Keratinocyte (primary cell): ENCODE measurements at places on chromosomes 12 and 14.

DNA sequence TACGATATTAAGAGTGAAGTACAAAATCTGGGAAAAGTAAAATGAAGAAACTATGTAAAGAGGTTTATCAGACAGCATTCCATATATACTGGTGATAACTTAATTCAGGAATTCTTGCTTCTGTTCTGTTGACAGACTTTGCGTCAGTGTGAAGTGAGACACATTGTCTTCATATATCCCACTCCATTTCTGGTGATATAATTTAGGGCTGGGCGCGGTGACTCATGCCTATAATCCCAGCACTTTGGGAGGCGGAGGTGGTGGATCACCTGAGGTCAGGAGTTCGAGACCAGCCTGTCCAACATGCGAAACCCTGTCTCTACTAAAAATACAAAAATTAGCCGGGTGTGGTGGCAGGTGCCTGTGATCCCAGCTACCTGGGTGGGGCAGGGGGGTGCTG, 20.3 kb upstream of the RAD52 start:
- DNase-seq = no peak

- no peak for DNase-seq
These were observed 8.6 kb upstream of the OAS2 start for GRCh38 chr12:112969547-112970306.

DNA sequence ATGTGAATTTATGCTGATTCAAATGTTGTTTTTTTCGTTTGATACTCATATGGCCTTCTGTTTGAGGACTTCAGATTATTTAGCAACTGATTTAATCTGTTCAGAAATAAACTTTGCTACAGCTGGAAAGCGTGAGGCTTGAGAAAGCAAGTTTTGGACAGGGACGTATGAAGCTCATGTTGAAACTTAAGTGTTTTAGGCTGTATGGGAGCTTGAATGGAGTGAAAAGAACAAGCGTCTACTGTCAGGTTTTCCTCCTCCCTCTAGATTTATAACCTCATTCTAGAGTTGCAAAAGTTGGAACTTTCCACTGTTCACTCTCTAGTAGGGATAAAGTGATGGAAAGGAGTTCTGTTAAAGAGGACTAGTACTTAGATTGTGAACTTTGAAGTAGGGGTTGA, 1.0 kb downstream of the PRPF39 start:
- no peak for DNase-seq

DNA sequence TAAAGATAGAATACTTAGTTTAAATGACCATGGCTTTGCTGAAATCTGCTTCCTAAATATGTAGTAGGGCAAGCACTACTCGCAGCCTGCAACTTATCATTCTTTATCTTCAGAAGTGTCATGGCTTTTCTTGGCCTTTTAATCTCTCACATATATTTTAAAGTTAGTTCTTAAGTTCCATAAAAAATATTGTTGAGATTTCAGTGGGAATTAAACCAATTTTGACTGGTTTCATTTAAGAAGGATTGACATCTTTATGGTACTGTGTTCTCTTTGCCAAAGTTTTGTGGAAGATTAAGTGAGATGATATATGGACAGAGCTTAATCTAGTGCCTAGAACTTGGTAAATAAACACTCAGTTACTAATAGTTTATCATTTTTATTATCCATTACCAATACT, 56.7 kb downstream of the KIAA0586 start:
- no peak for DNase-seq

DNA sequence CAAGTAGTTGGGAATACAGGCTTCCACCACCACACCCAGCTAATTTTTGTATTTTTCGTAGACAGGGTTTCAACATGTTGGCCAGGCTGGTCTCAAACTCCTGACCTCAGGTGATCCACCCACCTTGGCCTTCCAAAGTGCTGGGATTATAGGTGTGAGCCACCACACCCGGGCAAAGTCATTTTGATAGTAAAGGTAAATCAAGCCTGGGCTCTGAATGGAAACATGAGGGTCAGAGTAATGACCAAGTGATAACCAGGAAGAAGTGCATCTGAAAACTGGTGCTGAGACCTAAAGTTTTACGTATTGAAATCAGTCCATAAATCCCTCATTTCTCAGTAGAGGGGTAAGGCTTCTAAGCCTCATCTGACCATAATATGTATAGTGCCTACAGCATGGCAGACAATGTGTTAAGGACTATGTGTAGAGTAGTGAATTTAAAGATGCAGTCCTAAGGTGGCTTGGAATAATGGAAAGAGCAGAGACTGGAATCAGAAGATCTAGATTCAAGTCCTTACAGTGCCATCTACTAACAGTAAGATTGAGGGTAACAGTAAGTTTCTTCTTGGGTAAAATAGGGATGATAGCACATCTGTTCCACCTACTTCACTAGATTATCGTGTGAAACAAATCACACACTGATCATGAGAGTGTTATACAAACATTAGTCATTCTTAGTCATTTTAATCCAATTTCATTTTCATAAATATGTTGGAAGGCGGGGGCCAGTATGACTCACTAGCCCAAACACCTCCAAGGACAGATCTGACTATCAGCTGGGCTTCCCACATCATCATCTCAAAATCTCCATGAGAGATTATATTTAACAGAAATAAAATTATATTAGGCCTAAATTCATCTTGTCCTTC, 11.2 kb downstream of the MAP4K5 start:
- peak; percentile 57 for DNase-seq

DNA sequence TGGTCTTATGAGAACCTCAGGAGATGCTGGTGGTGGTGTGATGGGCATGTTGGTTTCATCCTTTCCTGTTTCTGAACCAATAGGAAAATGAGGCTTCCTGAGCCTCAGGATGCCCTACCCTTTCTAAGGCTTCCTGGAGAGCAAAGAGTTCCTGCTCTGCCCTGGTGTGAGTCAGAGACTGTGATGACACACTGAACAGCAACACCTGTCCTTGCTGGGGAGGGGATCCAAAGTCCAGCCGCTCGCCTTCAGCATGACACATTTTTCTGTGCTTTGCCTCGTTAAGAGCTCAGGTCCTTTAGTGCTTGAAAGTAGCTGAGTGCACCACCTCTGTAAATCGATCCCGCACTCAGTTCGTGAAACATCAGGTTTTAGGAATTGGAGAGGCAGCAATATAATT, 116.0 kb downstream of the CACNA1C start:
- no peak for DNase-seq

DNA sequence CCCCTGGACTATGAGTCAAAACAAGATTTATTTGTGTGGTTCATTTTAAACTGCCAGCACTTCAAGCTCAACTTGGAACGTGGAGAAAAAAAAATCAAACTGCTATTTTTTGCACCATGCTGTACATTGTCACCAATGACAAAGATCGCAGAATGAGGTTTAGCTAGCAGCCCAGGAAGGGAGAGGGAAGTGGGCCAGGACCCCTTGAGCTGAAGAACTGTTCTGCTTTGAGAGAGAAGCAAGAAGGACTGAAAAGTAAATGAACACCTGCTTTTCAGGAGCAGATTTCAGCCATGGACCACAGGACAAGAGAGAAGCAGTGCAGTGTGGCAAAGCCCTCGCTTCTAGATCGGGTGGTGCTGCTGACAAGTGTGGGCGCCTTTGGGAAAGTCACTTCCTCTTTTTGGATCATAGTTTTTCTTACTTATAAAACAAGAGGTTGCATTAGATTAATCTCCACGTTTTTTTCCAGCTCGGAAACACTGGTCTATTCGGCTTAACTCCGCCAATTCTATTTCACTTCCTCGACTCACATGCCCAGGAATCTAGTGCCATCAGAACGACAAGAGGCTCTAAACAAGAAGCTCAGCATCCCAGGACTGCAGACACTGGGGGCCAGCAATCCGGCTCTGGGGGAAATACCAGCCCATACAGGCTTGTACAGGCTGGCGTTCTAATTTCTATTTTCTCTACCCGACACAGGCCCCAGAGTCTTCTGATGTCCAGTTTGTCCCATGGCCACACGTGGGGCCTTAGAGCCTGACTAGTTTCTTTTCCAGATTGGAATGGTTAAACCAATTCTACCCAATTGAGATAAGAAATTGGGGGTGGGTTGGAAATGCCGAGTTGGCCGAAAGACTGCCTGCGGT, 129.9 kb downstream of the CRACR2A start:
- no peak for DNase-seq

- DNase-seq = no peak
These were observed 164.7 kb downstream of the RAD51B start for GRCh38 chr14:67984274-67984673.
